Sigmoid colon (tissue), 7 donors: ENCODE measurements at places on chromosomes 2 and 18. TPM values are rescaled to one million over a fixed set of nuclear protein-coding genes. Genes with fewer than 3 reads are reported as not detected.
A peak's percentile ranks its signal among the peaks of the same experiment; 100 is the strongest.

DNA sequence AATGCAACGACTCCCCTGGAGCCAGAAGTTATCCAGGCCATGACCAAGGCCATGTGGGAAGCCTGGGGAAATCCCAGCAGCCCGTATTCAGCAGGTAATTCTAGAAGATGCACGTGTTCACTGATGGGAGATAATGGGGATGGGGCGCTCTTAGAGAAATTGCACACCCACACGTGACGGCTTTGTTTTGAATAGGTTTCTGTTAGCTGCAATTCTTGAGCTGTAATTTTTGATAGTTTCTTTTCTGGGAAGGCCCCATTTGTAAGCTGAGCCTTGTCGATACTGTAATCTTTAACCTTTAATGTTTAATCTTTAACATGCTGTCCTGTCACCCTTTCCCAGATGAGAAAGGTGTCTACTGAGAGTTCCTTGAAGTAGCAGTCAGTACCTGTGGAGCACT lies 3.6 kb downstream of the SCLY start:
- no peak for DNase-seq

- peak; percentile 33 for DNase-seq
These were observed 36.1 kb downstream of the MRPL35 start for GRCh38 chr2:86235196-86235980.

DNA sequence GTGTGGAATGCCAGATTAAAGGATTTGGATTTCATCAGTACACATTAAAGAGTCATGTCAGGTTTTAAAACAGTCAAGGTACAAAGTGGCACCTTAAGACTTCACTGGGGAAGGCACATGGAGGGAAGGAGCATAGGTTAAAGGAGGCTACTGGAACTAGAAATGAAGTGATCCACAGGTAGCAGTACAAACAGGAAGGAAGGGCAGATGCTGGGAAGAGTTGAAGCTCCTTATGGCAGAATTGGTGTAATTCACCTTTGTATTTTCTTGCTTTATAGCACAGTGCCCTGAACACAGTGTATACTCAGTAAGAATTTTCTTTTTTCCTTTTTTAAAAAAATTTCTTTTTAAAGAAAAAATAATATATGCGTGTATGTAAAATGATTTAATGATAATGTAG lies 177.1 kb downstream of the BABAM2 start:
- no peak for DNase-seq

CHST10 gene
- 13.3 TPM for total RNA-seq

YES1 gene
- 117 TPM for total RNA-seq

PRSS56 gene
- not detected for total RNA-seq
